Fibroblast of skin of back (primary cell): ENCODE measurements at places on chromosomes 4 and X.

- no peak for DNase-seq
These were observed 79.9 kb upstream of the MAP3K15 start for GRCh38 chrX:19595043-19595677.

GRCh38 chr4:183814461-183814860 lies 90.6 kb upstream of the STOX2 start:
- no peak for DNase-seq

DNA sequence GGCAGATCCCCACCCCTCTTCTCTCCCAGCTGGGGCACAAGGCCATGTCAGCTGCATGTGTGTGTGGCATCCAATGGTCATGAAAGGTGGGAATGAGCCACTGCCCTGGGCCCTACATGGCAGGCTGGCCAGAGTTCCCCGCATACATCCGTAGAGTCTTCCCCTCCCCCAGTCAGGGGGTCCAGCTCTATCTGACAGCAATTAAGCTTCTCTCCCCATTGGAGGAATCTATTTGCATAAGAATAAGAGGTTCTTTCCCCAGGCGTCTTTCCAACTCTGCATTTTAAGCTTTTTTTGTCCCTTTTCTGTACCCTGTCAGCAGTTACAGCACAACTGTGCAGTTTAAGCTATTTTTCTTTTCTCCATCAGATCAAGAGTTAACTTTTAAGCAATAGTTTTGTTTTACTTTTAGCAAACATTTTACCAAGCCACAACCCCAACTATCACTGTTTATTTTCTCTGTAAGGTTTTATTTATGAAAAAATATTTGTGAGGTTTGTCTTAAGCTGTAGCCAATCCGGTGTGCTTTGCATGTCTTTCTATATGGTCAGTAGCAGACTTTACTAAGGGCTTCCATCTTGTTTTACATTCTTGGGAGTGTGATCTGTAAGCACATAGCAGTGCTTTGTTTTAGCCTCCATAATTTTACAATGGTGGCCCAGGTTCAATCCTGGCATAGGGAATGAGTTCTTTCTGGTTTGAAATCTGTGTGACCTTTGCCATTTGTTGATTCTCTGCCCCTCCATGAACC lies 28.7 kb downstream of the NLRP2B start:
- no peak for DNase-seq

DNA sequence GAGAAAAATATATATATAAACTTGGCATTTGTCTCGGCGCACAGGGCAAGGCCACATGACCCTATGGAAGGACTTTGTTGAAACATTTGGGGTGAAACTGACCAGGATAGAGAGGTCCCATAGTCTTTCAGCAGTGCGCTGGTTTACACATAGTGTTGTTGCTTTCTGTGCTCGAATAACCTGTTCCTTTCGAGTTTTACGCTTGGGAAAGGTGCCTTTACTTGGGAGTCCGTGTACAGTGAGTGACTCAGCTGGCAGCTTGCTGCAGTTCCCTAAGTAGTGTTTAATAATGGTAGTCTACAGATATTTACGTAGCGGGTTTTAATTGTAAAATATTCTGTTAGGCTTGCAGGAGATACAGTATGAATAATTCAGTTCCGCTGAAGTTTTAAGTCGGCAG lies 578 bp downstream of the APOOL start:
- peak; percentile 1 for DNase-seq

GRCh38 chrX:46461660-46462191 lies 83.5 kb downstream of the ZNF674 start:
- no peak for DNase-seq
